ENCODE measurements at places on chromosomes 6 and 20.

DNA sequence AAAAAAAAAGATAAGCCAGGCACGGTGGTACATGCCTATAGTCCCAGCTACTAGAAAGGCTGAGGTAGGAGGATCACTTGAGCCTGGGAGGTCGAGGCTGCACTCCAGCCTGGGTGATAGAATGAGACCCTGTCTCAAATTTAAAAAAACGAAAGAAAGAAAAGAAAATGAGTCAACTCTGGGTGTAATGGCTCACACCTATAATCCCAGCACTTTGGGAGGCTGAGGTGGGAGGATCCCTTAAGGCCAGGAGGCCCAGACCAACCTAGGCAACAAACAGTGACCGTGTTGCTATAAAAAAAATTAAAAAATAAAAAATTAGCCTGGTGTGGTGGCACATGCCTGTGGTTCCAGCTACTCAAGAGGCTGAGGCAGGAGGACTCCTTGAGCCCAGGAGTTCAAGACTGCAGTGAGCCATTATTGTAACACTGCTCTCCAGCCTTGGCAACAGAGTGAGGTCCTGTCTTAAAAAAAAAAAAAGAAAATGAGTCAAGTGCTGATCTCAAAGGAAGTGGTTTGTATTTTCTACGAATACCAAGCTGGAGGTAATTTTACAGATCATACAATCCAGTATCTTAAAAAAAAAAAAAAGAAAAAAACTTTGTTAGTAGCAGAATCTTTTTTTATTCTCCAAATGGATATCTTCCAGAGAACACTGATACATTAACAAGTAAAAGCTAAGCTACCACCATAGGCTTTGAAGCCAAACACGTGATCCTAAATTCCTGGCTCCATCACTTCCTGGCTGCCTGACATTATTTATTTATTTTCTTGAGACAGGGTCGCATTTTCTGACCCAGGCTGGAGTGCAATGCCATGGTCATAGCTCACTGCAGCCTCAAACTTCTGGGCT lies 5.7 kb downstream of the COMMD7 start:
- no peak for DNase-seq

GRCh38 chr6:28606424-28607391 lies 81.0 kb downstream of the GPX5 start:
- DNase-seq = peak; percentile 98

- DNase-seq = no peak
Observed at GRCh38 chr6:379410-380181, 12.0 kb upstream of the IRF4 start.

DNA sequence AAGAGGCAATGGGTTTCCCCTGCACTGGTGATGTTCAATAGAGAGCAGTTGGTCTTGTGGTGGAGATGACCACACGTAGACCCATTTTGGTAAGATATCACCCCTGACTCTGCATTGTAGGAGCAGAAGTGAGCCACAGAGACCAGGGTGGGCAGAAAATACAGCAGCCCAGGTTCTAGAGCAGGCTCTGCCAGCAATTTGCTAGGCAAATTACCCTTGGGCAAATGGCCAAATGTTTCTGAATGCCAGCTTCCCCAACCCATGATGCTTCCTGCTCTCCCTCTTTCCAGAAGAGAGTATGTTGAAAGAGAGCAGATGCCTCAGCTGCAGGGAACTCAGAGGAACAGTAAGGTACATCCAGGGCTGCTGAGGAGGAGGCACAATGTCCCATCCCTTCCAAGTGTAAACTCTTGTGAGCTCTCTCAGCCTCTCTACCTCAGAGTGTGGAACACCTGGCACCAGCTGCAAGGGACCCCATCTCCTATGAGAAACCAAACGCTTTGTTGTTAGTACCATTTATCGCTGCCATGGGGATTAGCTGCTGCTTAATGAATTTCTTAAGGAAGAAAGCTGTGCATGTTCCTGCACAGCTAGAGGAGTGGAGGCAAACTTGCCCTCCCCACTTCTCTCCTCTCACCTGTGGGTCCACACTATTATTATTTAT lies 317.5 kb upstream of the MOCS1 start:
- peak; percentile 40 for DNase-seq

DNA sequence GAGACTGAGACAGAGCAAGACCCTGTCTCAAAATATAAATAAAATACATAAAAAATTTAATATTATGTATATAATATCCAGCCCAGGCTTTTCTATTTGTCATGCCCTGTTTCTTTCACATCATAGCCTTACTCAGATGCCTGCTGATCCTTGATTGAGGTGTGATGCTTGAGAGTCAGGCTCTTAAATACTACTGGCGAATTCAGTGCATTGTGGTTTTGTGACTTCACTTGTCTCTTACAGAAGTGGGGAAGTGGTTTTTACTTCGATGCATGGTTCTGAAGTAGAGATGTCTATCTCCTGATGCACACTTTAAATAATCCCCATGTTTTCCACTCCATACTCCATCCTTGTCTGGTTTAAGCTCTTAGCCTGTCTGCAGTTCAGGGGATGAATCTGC lies 29.1 kb downstream of the ASXL1 start:
- DNase-seq = no peak

GRCh38 chr6:170296423-170296745 lies 5.5 kb upstream of the DLL1 start:
- DNase-seq = no peak

- DNase-seq = no peak
Observed at GRCh38 chr20:44835116-44835515, 24.8 kb upstream of the RIMS4 start.

DNA sequence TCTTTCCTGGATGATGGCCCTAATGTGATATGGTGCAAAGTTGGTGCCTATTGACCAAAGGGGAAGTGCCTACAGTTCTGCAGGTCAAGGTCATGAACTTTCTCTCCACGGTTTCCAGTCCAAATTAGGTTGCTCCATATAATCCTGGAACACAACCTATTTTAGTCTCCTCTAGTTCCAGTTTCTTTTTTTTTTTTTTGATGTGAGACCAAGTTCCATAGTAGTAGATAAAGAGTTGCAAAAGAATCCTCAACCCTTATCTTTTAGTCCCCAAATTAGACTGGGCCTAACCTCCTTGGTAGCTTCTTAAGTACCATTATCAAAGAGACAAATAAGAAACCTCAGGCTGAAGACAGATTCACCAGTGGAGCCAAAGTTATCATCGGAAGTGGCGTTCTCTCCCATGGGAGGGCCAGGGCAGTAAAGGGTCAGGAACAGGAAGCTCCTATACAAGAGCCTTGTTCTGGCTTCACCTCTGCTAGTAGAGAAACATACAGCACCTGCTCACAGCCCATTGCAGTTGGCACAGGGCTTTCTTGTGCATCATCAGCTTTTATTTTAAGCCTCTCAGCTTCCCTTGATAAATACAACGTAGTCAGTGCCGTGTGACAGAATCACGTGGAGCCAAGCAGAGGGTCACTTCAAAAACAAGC lies 132.2 kb upstream of the RREB1 start:
- no peak for DNase-seq

GRCh38 chr20:41734506-41734945 lies 116.3 kb upstream of the CHD6 start:
- peak; percentile 65 for DNase-seq

- DNase-seq = no peak
Observed at GRCh38 chr6:79250559-79250958, 16.1 kb upstream of the HMGN3 start.

GRCh38 chr6:106792536-106793236 lies 163.3 kb downstream of the QRSL1 start:
- DNase-seq = no peak

- no peak for DNase-seq
Observed at GRCh38 chr6:96186516-96187195, 170.9 kb downstream of the FUT9 start.

DNA sequence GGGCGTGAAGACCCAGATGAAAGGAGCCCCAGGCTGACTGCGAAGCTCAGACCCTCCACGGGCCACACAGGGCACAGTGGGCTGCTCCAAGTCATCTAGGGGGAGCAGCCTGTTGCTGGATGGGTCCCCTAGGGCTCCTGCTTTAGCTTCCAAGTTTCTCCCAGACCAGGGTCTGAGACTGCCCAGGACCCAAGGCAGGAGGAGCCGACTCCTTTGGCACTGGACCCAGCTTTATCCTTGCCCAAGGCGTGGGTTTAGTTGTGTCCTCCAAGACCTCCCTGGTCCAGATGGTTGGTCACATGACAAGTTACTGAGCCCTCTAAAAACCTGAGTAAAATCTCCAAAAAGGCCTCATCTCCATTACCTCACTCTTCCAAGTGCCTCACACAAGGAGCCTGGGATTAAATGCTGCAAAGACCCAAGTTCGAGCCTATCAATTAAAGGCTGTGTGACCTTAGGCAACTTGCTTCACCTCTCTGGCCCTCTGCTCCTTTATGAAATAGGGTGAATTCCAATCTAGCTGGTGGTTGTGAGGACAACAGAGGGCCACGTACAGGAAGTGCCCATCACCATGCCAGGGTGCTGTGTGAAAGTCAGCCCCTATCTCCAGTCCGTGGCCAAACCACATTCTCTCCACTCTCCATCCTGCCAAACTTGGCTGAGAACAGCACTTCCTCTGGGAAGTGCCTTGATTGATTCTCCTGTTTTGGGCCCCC lies 2.5 kb downstream of the NECAB3 start:
- DNase-seq = no peak

GRCh38 chr6:113971741-113972140 lies 793 bp upstream of the HDAC2 start:
- no peak for DNase-seq

GRCh38 chr20:5596401-5597193 lies 153.6 kb upstream of the SHLD1 start:
- DNase-seq = no peak
